ENCODE measurements at places on chromosomes 16 and 17.
A peak's percentile ranks its signal among the peaks of the same experiment; 100 is the strongest.

DNA sequence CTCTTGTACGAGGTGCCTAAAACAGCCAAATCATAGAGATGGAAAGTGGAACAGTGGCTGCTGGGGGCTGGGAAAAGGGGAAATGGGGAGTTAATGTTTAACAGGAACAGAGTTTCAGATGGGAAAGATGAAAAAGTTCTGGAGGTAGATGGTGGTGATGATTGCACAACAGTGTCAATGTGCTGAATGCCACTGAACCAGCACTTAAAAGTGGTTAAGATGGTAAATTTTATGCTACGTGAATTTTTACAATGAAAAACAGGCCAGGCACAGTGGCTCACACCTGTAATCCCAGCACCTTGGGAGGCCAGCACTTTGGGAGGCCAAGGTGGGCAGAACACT is 130.4 kb downstream of the C16orf78 start:
- DNase-seq = no peak

DNA sequence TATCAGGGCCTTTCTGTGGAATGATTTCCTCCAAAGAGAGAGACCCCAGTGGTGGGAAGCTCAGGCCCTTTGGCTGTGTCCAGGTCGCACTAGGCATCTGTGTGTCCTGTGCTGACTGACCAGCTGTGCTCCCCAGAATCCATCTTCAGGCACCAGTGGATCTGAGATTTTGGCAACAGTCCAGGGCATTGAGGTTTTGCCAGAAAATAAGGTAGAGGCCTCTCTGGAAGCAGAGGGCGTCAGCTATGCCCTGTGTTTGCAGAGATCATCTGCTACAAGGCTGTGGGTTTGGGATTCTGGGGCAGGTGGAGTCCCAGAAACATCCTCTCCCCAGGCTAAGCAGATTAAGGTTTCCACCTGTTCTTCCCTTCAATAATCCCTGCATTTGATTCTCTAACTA is 57.5 kb upstream of the TOB1 start:
- DNase-seq = no peak

DNA sequence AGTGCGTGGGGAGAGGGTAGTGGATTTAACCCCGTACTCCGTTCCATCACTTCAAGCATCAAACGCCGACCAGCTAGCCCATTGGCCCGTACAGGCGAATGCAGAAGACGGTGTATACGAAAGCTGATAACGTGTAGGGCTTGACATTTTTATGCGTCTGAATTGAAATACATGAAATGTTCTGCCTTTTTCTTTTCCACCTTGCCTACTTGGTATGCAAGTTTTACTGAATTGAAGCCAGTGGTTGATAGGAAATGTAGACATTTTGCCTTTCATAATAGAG is 834 bp upstream of the STAT3 start:
- peak; percentile 62 for DNase-seq

DNA sequence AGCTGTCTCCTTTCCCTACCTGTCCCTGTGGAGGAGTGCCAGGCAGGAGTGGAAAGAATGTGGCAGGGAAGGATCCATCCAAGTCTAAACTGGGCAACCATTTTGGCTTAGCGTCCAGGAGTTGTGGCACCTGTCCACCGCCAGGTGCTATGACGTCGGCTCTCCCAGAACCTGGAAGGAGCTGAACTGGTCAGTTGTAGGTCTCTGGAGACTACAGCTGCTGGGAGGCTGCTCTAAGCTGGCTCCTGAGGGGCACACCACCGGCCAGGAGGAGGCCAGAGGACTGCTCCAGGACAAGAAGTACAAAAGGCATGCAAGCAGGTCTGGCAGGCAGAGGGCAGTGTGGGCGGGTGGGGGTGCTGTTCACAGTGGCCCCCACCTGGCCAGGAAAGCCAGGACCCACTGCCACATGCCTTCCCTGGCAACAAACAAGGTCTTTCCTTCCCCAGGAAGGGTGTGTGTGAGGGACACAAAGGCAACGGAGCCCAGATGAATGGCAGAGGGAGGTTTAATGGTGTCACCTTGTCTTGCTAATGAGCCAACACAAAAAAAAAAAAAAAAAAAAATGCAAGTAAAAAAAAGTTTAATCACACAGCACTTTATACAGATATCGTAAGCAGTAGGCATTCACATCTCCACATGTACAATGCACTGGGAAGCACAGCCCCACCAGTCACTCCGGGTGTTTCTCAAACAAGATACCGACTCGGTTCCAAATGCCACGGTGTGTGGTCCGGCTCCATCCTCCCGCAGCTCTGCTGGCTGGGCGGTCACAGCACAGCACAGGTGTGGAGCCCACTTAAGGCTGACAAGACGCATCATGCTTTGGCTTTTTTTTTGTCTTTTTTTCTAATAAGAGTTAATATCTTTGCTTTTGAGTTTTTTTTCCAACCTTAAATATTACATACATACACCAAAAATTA is 4.8 kb downstream of the SPHK1 start:
- no peak for DNase-seq

- DNase-seq = no peak
Measured at GRCh38 chr17:82365606-82366295, 5.8 kb upstream of the UTS2R start.

GRCh38 chr16:51757124-51757470 is 606.0 kb upstream of the SALL1 start:
- no peak for DNase-seq

- no peak for DNase-seq
Measured at GRCh38 chr16:48451323-48451722, 66.1 kb upstream of the SIAH1 start.

GRCh38 chr17:17086585-17086984 is 44.3 kb downstream of the MPRIP start:
- DNase-seq = no peak

DNA sequence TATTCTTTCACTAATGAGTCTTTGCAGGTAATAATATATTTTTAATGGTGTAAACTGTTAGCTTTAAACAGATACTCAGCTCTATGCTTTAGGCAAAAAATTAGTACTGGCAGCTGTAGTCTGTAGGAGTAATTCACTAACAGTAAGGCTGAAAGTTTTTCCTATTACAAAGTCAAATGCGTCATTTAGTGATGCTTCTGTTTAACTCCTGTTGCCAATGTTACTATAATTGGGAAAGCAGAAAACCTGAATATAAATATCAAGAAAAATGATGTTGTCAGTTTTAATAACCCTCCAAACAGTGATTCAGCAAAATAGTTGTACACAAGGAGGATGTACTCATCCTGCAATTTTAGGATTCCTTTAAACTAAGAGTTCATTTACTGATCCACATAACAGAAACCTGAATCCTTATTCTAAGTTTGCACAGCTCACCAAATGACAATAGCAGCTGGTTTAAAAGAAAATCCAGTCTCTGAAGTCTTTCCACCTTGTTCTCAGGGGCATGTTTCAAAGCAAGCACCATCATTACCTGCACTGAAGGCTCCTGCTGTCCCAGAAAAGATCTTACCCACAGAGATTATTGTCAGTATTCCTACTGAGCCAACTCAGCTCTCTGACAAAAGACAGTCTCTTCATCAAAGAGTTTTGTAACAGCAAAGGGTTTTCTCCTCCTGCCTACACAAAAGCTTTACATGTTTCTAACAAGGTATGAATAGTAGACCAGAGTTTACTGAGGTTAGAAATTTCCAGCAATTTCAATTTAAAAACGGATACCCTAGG is 4.2 kb downstream of the CDR2 start:
- no peak for DNase-seq

GRCh38 chr17:82332669-82333278 is 792 bp downstream of the SECTM1 start:
- DNase-seq = no peak

DNA sequence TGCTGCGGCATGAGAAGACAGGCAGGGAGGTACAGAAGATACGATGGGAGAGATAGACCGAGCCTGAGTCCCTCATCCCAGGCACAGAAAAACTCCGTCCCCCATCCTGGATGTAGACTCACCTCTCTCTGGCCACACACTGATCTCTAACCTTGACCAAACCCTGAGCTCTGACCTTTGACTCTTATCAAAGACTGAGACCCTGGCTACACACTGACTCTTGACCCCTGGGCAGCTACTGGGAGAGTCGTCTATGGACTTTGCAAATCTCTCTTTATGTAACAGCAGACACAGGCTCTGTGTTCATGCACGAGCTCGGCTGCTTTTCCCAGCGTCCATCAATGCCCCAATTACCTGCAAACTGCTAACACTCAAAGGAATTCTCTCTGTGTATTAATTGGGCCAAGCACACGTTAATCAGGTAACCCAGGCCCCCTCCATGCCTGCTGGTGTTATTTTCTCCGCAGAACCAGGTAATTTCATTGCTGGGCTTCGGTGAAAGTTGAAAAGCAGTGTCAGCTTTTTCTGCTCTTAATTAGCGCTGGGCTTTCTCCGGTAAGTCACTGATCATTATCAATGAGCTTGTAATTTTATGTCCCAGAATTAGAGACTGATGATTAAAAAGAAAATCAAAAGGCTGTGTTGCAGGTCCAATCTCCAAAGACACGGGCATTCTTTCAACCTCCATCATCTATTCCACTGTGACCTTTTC is 179.4 kb upstream of the NLRP1 start:
- no peak for DNase-seq

DNA sequence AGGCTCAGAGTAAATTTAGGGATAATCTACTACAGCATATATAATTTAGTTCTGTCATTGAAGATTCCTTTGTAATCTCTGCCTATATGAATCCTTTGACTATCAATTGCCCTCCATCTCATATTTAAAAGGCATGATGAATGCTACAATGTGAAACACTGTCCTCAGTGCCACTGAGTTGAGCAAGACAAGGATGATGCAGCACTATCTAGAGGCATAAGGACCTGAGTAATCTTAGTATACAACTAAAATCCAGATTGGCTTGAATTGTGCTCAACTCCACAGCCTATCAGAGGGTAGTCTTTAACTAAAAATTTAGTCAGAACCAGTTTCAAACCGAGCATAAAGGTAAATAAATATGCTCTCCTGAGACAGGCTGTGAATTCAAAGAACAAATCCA is 11.6 kb upstream of the STRADA start:
- no peak for DNase-seq

DNA sequence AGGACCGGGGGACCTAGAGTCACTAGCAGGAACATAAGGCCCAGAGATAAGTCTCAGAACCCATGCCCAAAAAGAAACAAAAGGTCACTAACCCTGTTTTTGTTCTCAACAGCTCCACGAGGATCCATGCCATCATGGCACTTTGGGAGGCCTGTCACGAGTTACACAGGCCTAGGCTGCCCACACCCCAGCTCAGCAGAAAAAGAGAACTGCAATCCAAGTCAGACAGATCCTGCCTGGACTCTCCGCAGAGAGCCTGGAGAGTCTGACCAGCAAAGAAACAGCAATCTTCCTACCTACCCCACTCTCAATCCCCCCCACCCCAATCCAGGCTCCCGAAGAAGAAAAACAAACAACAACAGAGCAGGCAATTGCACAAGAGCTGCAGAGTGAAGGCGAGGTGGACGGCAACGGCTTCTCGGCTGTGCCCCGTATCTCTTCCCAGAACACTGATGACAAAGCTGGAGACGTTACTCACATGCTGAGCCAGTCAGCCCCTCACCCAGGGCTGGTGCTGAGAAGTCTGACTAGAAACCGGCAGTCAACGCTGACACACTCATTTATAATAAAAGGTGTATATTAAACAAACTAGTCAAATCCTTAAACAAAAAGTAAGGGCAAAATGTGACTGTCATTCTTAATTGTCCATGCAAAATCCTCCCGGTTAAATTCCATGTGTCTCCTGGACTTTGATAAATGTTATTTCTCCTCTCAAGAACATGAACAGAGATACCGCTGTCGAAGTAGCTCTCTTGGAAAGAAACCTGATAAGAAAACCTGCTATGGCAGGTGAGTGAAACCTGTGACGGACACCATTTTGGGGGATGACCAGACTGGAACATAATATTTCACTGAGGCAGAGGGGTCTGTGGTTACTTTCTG is 89.3 kb downstream of the SMG6 start:
- no peak for DNase-seq

DNA sequence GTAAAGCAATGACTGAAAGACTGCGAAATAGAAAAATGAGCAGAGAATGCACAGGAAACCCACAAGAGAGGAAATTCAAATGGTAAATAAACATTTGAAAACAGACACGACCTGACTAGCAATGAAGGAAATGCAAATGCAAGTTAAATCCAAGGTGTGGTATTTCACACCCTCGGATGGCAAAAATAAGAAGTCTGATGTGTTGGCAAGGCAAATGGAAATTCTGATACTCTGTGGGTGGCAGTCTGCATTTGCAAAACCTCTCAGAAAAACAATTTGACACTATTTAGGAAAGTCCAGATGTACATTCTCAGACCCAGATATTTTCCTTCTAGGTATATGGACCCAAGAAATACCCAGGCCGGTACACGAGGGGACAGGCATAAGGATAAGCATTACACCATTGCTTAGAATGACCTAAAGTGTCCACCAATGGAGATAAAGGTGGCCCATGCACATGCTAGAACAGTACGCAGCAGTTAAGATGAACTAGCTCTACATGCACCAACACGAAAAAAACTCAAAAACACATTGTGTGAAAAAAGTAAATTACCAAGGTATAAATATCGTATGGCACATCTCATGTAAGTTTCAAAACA is 116.7 kb downstream of the GAS7 start:
- no peak for DNase-seq

DNA sequence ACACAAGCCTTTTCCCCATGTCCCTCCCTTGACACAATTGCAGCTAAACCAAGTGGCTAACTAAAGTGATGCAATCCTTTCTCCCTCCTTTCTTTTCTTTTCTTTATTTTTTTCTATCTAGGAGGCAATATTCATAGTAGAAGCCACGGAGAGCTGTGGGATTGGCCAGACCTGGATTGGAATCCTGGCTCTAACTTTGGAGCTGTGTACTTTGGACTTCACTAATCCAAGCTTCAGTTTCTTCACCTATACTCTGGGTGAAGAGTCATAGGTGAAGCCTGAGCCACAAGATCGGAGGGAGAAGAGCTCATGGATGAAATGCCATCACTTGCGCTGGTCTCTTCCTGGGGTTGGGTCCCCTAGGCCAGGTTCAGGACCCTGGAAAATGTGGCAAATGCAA is 177.2 kb downstream of the IRX5 start:
- DNase-seq = no peak

DNA sequence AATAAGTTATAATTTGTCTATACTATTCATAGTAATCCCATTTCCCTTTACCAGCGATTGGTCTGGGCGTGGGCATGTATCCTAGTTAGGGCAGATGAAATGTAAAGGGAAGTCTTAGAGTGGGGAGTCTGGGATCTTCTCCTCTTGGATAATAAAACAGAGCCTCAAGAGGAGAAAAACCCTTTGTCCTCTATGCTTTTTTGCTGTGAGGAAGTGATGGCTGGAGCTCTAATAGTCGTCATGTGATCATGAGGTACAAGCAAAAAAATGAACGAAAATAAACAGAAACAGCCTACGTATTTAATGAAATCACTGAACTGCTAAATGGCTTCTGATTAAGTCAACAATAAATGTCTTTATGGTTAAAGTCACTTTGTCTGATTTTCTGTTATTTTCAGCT is 26.8 kb downstream of the EFCAB5 start:
- no peak for DNase-seq

DNA sequence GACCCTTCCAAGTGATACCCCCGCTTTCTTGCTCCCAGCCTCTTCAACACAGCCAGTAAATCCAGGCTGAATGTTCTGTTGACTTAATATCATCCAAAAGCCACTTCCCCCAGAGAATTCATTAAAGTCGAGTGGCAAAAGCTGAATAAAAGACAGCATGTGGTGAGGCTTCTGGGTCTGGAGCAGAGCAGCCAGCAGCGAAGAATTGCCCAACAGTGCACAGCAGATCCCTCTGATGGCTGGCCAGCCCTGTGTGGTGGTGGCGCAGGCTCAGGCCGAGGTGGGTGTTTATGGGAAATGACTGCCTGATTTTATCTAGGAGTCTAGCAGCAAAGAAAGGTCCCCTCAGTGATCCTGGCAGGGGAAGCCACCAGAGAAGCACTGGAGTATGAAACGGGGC is 30.3 kb upstream of the RCVRN start:
- no peak for DNase-seq

GRCh38 chr16:27291722-27292240 is 22.0 kb upstream of the IL4R start:
- no peak for DNase-seq
